IMR-90 (cell line): ENCODE measurements at places on chromosomes 4 and X. TPM values are rescaled to one million over a fixed set of nuclear protein-coding genes. Genes with fewer than 3 reads are reported as not detected.

DNA sequence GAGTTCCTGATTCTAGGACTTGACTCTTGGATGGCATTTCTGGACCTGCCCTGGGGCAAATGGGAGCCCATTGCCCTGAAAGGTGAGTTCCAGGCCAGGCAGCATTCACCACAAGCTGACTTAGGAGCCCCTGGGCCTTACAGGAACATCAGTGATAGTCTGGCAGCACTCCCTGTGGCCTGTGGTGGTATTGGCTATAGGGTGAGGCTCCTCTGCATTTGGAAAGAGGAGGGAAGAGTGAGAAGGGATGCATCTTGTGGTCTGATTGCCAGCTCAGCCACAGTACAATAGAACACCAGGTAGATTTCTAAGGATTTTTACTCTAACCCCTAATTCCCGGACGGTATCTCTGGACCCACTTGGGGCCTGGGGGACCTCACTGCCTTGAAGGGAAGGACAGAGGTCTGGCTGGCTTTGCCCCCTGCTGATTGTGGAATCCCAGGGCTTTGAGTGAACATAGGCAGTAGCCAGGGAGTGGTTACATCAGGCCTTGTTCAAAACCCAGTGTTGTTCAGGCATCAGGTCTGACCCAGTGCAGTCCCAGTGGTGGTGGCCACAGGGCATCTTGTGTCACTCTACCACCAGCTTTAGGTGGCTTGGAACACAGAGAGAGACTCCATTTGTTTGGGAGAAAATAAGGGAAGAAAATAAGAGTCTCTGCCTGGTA, 32.9 kb downstream of the MAGED4 start:
- no peak for DNase-seq

GRCh38 chrX:20980426-20980825, 393.8 kb upstream of the CNKSR2 start:
- DNase-seq = no peak

DNA sequence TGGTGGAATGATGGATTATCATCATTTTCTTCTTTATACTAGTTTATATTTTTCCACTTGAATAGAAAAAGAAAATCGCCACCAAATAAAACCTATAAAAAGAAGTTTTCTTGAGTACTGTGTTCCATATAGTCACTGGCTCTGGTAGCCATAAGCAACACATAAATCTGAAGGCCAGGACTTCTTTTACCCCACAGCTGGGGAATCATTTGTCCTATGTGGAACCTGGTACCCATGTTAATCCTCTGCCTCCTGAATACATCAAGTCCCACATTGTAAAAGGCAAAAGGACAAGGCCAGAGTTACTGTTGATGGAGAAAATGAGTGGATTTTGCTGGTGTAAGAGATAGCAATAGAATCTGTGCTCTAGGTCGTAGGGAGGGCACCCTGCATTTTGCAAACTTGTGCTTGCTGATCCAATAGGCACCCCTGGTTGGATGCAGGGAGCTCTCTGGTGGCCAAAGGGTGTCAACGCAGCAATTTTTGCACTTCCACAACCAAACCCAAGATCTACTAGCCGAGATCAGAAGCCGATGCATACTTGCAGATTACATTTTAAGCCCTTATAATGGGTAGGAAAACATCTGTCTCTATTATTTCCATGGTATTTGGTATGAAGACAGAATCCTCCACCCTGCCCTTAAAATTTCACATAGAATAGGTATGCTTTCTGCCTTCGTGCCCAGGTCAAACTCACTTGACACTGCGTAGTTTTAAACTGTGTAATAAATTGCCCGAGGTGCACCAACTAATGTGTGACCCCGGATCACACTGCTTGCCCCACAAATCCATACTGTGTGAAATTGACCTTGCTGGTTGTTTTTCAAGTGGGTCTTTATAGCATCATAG, 146.2 kb upstream of the SCML1 start:
- peak; percentile 80 for DNase-seq

DNA sequence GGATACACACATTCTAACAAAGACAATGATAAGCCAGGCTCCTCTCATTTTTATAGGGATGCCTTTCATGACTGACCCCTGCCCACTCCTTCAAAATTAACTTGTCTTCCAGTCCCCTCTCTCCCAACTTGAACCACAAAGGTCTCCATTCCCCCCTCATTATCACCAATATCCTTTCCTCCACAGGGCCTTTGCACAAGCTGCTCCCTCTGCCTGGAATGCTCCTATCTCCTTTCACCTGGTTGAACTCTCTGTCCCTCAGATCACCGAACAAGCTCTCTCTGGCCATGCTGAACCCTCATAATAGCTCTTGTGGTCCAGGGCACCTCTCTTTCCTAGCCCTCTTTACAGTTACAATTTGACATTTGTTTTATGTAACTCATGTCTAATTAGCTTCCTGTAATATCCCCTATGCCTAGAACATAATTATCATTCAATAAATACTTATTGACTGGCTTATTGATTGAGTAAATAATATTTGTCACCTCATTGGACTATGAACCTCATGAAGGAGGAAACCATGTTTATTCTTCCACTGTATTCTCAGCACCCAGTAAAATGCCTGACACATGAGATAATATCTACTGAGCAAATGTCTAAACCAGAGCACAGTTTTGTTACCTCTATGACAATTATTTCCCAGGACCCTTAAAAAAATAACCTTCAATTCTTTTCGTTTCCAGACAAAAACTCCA, 266.3 kb upstream of the RASGEF1B start:
- no peak for DNase-seq

GRCh38 chrX:110044346-110045249, 41.7 kb downstream of the TMEM164 start:
- no peak for DNase-seq

DNA sequence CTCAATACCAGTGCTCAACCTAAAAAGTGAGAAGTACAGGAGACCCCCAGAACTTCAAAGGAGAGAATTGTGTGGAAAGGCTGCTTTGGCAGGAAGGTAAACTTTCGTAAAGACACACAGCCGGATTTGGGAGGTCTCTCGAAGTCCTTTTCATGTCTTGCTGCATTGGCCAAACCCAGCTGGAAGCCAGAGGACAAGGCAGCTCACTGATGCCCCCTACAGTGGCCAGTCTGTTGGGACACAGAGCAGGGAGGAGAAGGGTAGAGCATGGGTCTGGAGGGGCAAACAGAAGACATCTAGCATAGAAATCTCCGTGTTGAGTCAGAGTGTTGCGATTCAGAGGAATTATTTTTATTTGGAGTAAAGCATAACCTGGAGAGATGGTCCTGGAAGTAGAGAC, 198.9 kb downstream of the ANK2 start:
- DNase-seq = no peak

- no peak for DNase-seq
These were observed 155.3 kb upstream of the TEX13A start for GRCh38 chrX:105375816-105376215.

DNA sequence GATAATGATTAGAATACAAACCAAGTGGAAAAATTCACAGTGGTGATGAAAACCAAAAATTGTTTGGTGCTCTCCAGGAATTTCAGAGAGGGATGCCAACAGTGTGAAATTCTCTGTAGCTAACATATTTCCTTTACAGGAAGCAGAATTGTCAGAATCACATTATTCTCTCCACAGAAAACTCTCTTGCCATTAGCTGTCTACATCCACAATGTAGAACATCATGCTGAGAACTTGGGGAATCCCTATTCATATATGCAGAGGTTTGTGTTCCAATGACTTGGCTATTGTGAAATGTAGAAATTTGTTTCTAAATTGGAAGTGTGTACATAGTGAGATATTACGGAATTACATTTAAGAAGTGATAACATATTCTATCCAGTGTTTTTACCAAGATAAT, 142.0 kb downstream of the PCDH7 start:
- DNase-seq = no peak

DNA sequence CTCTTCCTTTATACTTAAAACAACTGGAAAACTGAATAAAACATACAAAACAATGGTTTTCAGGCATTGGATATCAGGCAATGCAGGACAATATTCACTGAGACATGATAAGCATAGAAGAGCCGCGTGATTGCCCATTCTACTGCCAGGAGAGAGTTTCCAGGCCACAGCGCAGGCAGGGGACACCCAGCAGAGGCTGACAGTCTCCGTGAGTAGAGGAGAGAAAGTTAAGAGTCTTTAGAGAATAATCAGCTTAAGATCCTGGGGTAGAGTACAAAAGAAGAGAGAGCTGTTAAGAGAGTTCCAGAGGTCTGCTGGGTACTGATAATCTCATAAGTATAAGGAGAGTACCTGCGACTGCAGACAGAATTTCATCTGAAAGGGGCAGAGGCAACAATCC, 18.4 kb upstream of the FRAS1 start:
- DNase-seq = no peak

DNA sequence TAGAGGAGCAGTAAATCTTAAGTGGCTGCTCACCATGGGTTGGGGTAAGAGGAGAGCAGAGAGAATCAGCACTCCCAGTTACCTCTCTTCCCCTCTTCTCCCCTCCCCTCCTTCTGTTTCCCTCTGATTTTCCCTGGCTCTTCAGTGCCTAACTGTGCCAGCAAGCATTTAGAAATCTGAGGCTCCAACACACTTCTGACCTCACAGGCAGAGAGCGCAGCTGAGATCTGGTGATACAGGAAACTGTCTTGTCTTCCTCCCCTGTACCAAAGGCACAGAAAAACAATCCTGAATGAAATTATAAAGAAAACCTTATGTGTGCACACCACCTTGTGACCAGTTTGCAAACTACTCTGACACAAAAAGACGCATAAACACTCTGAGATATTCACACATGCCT, 82.4 kb upstream of the SMIM10 start:
- DNase-seq = peak; percentile 65

- DNase-seq = no peak
These were observed 79.0 kb downstream of the CPE start for GRCh38 chr4:165457793-165458192.

- DNase-seq = no peak
These were observed 173.5 kb downstream of the ASMT start for GRCh38 chrX:1788300-1788911.

DNA sequence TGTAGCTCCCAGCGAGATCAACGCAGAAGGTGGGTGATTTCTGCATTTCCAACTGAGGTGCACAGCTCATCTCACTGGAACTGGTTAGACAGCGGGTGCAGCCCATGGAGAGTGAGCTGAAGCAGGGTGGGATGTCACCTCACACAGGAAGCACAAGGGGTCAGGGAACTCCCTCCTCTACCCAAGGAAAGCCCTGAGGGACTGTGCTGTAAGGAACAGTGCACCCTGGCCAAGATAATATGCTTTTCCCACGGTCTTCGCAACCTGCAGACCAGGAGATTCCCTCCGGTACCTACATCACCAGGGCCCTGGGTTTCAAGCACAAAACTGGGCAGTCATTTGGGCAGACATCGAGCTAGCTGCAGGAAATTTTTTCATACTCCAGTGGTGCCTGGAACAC, 216.4 kb upstream of the TET2 start:
- DNase-seq = no peak

DNA sequence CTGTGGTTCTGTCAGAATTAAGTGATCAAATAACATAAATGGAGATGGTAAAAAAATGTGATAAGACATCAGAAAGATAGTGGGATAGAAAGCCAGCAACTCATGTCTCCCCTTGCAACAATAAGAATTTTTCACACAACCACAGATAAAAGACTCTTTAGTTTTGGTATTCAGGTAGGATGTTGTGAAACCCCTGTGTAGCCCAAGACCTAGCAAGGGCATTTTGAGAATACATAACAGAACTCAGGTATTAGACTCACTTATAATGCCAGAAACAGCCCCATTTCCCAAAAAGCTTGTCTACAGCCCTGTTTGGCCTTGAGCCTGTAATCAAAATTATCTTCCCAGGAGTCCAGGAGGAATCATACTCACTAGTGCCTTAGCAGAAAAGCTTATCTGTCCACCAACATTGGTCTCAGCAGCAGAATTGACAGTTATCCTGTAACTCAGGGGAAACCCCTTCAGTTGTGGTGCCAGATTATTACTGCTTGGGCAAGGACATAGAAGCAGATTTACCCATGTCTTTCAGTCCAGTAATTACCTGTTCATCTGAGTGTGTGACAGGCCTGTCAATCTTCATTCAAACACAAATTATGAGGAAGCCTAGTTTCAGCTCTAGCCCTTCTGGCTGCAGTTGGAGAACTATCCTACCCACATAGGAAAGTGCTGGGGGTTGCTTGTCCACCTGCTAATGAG, 41.0 kb upstream of the UGT2B17 start:
- DNase-seq = no peak

The GK2 gene
- polyA plus RNA-seq = not detected in 2 replicates

The TXK gene
- polyA plus RNA-seq = not detected in 2 replicates

The ACE2 gene
- polyA plus RNA-seq = not detected in 2 replicates

The NPY1R gene
- polyA plus RNA-seq = not detected in 2 replicates
